D721Med (cell line): ENCODE measurements at places on chromosomes 2 and 18.

- DNase-seq = no peak
Measured at GRCh38 chr2:23387845-23388244, 2.9 kb downstream of the KLHL29 start.

GRCh38 chr2:63544017-63544627 is 44.2 kb downstream of the WDPCP start:
- no peak for DNase-seq

GRCh38 chr2:219461047-219461514 is 26.4 kb downstream of the SPEG start:
- DNase-seq = no peak

DNA sequence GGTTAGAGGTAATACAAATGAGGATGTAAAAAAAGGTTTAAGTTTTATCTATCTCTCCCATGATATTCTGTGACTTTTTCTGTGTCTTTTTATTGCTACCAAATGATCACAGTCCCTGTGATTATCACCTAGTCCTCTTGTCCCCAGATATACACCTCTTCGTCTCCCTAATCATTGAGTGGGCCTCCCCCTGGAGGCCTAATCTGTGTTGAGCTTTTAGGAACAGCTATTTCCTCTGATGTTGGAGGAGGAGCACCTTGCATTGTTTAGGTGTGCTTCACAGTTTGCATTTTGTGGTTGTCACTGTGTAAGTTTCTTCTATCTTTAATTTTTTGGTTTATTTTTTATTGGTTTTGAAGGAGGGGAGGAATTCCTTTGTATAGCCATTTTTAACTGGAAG is 33.3 kb downstream of the CCDC85A start:
- no peak for DNase-seq

- no peak for DNase-seq
Measured at GRCh38 chr2:134202371-134202770, 51.5 kb upstream of the MGAT5 start.
